ENCODE measurements at places on chromosomes 4 and X. TPM values are rescaled to one million over a fixed set of nuclear protein-coding genes. Genes with fewer than 3 reads are reported as not detected.

- H3K27me3 ChIP-seq, result no peaks in the 10 kb centered on the region
- no peak overlapping the region for H3K27ac ChIP-seq
- no peak overlapping the region for H3K4me3 ChIP-seq
- no peaks in the 10 kb centered on the region for H3K36me3 ChIP-seq
These were observed 23.1 kb upstream of the BMP2K start for GRCh38 chr4:78753091-78753490.

DNA sequence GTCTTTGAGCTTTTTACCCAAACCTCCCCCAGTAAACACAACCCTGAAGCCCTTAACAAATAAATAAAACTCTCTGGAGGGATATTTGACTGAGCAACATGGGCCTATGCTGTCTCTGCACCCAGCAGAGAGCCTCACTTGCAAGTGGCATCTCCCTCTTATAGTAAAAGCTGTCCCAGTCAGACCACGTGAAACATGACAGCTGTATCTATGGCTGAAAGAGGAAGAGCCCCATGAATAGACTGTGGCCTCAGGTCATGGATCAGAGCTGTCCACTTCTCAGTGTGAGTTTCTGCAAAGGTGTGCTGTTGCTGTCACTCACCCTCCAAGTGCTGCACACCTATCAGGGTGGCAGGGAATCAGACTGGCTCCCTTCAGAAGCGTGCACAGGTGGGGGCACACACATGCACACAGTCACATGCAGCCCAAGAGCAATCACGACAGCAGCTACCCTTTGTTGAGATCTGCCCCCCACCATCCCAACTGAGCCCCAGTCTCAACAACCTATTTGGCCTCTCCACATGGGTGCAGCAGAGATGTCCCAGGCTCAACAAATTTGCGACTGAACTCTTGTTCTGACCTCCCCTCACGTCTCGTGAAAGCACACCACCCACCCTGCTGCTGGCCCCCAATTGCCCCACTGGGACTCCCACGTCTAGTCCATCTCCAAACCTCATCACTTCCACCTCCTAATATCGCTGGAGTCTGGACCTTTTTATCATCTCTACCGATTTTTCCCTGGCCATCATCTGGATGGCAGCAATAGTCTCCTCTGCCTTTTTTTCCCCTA is 45.6 kb downstream of the NAT8L start:
- H3K27me3 ChIP-seq, result peaks cover 24% of the 10 kb centered on the region
- H3K27ac ChIP-seq, result no peak overlapping the region
- DNase-seq, result no peak
- no peak overlapping the region for H3K4me3 ChIP-seq

DNA sequence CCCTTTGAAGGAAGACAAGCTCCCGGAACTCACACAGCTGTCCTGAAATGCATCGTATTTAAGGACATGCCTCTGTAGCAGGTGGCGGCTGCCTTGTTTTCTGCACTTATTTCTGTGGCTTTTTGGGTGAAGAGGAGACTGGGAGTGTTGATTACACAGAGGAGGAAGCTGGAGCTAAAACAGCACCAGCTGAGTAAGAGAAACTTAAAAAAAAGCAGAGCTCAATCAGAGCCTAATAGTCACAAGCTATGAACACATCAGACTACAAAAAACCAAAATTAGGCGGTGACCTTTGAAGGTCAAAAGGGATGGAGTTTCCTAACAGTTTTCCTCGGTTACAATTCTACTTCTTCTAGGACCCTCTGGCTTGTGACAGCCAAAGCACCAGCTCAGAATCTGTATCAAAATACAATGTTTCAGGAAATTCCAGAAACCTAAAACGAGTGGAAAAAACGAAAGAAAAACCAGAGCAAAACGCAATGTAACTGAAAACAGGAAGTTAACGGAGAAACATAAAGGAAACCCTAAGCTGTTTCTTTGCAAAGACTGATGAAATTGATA is 13.5 kb downstream of the PRKX start:
- no peak for DNase-seq
- peaks cover 4% of the 10 kb centered on the region for H3K4me1 ChIP-seq
- H3K27me3 ChIP-seq, result no peaks in the 10 kb centered on the region
- no peak overlapping the region for H3K4me3 ChIP-seq
- no peak overlapping the region for H3K27ac ChIP-seq

GRCh38 chr4:174707051-174707676 is 121.9 kb downstream of the GLRA3 start:
- H3K4me1 ChIP-seq, result no peaks in the 10 kb centered on the region
- H3K36me3 ChIP-seq, result no peaks in the 10 kb centered on the region
- H3K4me3 ChIP-seq, result no peak overlapping the region

- no peak overlapping the region for H3K27ac ChIP-seq
- no peak overlapping the region for H3K4me3 ChIP-seq
- H3K36me3 ChIP-seq, result no peaks in the 10 kb centered on the region
- no peaks in the 10 kb centered on the region for H3K27me3 ChIP-seq
- H3K4me1 ChIP-seq, result peaks cover 16% of the 10 kb centered on the region
These were observed 124.5 kb upstream of the NOCT start for GRCh38 chr4:138890891-138891570.

- no peaks in the 10 kb centered on the region for H3K36me3 ChIP-seq
- H3K4me3 ChIP-seq, result no peak overlapping the region
- no peak overlapping the region for H3K27ac ChIP-seq
- no peak for DNase-seq
- H3K27me3 ChIP-seq, result no peaks in the 10 kb centered on the region
- H3K4me1 ChIP-seq, result no peaks in the 10 kb centered on the region
These were observed 136.3 kb downstream of the FAAH2 start for GRCh38 chrX:57422790-57423189.

DNA sequence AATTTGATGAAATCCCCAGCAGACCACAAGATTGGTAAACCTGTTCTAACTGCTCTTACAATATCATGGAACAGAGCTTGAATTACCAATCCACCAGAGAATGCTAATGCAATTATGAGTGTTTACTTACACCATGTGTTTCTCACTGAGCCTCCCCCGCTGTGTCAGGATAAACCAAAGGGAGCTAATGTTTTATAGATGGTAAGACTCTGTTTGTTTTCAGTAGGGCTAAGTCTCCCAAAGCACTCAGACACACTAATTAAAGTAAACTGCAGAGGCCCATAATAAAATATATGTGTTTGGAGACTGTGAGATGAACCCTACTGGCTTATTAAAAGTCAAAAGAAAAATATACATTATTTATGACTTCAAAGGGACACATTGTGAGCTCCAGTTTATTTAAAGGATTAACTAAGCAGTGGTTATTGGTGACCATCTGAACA is 261.7 kb upstream of the FAM241A start:
- peak; percentile 71 for DNase-seq
- H3K27ac ChIP-seq, result no peak overlapping the region
- H3K4me3 ChIP-seq, result no peak overlapping the region

GRCh38 chrX:29962061-29962460 is 253.3 kb upstream of the MAGEB2 start:
- peaks cover 24% of the 10 kb centered on the region for H3K4me1 ChIP-seq
- no peak overlapping the region for H3K27ac ChIP-seq
- H3K27me3 ChIP-seq, result no peaks in the 10 kb centered on the region
- no peak overlapping the region for H3K4me3 ChIP-seq
- no peaks in the 10 kb centered on the region for H3K36me3 ChIP-seq

GRCh38 chr4:53315300-53315699 is 50.6 kb downstream of the SCFD2 start:
- no peak overlapping the region for H3K4me3 ChIP-seq
- no peaks in the 10 kb centered on the region for H3K36me3 ChIP-seq
- H3K4me1 ChIP-seq, result no peaks in the 10 kb centered on the region
- H3K27me3 ChIP-seq, result no peaks in the 10 kb centered on the region

DNA sequence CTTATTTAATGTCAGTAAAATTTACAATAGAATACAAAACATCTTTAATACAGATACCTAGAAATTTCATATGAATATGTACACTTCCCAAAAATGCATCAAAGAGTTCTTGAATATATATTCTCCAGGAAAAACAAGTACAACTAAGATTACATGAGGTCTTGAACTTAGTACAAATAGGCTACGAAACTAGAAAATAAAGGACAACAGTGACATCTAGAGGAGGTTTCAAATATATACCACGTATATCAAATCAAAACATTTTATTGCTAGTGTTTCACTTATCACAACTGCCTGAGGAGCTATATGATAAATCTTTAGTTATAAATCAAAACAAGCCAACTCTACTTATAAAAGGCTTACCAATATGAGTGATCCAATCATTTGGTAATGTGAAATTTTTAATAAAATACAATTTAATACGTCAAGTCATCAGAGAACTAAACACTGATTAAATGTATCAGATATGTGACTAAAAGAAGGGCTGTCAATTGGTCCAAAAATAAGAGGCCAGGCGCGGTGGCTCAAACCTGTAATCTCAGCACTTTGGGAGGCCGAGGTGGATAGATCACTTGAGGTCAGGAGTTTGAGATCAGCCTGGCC is 36.6 kb downstream of the ANAPC10 start:
- DNase-seq, result peak; percentile 24
- H3K4me1 ChIP-seq, result peaks cover 22% of the 10 kb centered on the region
- no peak overlapping the region for H3K27ac ChIP-seq
- H3K36me3 ChIP-seq, result no peaks in the 10 kb centered on the region
- no peak overlapping the region for H3K4me3 ChIP-seq

DNA sequence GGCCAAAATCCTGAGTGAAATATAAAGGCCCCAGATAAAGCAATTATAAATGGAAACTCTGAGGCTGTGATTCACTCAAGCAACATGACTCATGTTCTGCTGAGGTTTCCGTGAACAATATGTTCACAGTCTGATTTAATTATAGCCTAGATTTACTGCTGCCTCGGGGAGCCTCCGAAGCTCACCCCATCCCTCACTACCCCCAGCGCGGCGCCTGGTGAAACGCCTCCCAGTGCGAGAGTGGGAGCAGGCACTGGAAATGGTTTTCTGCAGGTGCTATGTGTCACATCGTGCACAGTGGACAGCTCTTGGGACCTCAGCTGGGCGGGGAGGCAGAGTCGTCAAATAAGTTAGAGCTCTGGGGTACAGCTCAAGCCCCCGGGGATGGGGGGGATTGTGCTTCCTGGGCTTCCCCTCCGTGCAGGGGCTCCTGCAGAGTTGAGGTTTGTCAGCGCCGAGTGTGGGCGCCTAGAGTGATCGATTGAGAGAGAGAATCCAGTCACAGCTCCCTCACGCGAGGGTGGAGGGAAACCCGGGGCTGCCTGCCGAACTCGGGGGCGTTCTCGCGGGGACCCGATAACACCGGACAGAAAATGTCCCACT is 110.6 kb downstream of the PHKA2 start:
- no peaks in the 10 kb centered on the region for H3K36me3 ChIP-seq
- no peaks in the 10 kb centered on the region for H3K27me3 ChIP-seq
- no peak overlapping the region for H3K27ac ChIP-seq
- no peak for DNase-seq
- H3K4me3 ChIP-seq, result no peak overlapping the region

DNA sequence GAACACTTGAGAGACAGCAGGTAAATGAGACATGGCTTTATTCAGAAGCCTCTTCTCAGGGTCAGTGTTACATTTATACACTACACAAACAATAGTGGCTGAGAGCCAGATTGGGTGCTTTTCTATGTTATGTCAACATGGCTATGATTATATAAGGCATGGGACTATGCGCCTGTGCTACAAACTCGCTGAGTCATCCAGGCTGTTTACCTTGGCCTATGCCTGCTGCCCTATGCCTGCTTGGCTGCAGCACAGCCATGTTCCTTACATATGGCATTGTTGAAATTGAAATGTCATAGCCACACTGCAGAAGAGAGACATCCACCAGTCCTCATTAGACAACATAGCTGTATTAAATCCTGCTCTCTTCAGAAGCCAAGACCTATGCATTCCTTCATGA is 236.3 kb upstream of the NWD2 start:
- H3K36me3 ChIP-seq, result no peaks in the 10 kb centered on the region
- H3K27ac ChIP-seq, result no peak overlapping the region
- no peak for DNase-seq
- no peak overlapping the region for H3K4me3 ChIP-seq
- H3K4me1 ChIP-seq, result no peaks in the 10 kb centered on the region

Gene ZFP42
- total RNA-seq, result 36.4 TPM

Gene FSTL5
- total RNA-seq, result not detected

Gene SLC9B1
- not detected for total RNA-seq

Gene BTK
- not detected for total RNA-seq

Gene ARX
- 5.3 TPM for total RNA-seq

Gene TRPC5OS
- not detected for total RNA-seq

Gene CRMP1
- 91.4 TPM for total RNA-seq

Gene GABRG1
- not detected for total RNA-seq

Gene NXF2B
- 2.2 TPM for total RNA-seq
